NCI-H1048 (cell line): ENCODE measurements at places on chromosomes 2 and 18.

DNA sequence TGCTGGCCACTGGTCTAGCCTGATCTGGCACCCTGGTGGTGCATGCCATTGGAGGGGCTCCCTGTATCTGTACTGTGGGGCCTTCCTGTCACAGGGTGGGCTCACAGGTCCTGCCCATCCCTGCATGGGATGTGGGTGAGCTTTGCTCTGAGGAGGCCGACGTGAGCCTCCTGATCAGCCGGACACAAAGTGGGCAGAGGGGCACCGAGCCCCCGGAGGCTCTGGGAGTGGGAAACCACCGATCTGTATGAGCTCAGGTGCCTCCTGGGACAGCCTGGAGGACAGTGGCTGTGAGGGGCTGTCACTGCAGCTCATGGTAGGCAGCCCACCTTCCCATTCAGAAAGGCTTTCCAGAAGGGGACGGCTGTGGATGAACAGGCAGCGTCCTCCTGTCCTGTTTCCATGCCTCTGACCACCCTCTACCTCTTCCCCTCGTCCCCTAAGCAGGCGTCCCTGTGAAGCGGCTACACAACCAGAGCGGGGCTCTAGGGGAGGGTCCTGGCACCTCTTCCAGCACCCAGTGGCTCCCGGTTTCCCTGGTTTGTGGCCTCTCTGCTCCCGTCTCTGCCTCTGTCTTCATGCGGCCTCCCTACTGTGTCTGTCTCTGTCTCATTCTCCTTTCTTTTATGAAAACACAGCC is 112.5 kb upstream of the OTOS start:
- DNase-seq, result no peak

- no peak for DNase-seq
These were observed 326.2 kb upstream of the LRATD1 start for GRCh38 chr2:14306268-14306861.

- no peak for DNase-seq
These were observed 108.6 kb upstream of the REV1 start for GRCh38 chr2:99598441-99598840.

GRCh38 chr2:60957643-60958042 is 59.9 kb upstream of the PEX13 start:
- DNase-seq, result no peak

GRCh38 chr2:184599054-184599871 is 934 bp downstream of the ZNF804A start:
- no peak for DNase-seq

DNA sequence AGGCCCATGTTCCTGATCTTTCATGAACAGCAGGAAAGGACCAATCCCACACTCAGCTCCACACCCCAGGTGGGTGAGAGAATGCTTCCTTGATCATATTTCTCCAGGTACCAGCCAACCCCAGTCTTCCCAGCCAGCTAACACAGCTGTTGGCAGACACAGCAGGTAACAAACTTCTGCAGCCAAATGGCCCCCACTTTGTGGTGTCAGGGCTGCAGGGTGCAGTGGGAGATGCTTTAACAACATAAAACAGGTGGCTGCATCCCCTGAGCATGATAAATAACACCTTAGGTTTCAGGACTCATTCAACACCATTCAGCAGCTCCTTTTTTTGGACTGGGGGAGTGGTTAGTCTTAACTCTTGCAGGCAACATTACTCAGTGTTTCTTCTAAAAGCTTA is 76.7 kb upstream of the ACAA2 start:
- no peak for DNase-seq

DNA sequence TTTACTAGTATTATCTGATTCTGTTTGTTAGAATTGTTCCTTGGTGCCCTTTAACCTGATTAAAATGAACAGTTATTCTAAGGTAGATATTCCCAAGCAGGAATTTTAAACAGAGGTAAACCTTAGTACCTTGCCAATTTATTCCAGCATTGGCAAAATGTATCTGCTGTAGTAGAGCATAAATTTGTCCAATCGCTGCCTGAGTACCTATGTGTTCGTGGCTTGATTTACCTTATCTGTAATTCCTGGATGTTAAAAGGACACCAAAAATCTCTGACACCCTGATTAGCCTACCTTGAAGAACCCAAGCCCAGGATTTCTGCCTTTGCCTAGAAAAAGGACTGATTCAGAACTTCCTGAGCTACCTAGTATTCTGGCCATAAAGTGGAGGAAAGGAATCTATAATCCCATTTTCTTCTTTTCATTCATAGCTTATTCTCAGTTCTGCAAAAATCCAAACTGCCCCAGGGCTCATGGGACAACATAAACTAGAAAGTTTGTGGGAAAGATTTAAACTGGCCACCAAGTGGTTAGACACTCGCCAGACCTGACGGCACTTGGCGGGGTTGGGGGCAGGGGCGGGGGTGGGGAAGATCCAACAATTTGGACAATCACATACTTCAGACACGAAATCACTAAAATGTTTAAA is 16.2 kb upstream of the ZCCHC2 start:
- no peak for DNase-seq

- DNase-seq, result no peak
These were observed 47.8 kb downstream of the NCK2 start for GRCh38 chr2:105792561-105792960.

GRCh38 chr2:218985325-218986091 is 524 bp upstream of the FEV start:
- DNase-seq, result no peak

DNA sequence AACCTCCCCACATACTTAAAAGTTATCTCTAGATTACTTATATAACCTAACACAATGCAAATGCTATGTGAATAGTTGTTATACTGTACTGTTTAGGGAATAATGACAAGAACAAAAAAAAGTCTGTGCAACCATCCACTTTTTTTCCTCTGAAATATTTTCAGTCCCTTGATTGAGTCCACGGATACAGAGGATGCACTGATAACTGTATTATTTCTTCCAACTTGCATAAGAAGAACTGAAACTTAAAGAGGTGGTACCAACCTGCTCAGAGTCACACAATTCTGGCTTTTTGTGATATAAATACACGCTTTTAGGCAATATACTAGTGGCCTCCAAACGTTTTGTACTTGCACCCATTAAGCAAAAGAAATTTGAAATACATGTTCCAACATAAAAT is 1.4 kb downstream of the SMC6 start:
- no peak for DNase-seq

DNA sequence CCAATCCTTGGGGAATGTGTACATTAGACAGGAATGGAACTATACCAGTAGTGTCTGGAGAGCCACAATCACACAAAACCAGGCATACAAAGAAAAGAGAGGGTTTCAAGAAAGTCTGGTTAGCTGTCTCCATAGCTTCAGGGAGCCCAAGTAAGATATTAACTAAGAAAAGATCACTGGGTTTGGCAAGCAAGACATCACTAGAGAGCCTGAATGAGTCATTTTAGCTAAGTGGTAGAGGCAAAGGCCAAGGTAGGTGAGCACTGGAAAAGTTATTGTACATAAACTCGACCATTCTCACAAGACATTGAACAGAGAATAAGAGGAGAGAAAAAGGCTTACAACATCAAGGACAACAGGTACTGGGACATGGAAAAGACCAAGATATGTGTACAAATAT is 143.8 kb upstream of the ARL4C start:
- DNase-seq, result no peak

DNA sequence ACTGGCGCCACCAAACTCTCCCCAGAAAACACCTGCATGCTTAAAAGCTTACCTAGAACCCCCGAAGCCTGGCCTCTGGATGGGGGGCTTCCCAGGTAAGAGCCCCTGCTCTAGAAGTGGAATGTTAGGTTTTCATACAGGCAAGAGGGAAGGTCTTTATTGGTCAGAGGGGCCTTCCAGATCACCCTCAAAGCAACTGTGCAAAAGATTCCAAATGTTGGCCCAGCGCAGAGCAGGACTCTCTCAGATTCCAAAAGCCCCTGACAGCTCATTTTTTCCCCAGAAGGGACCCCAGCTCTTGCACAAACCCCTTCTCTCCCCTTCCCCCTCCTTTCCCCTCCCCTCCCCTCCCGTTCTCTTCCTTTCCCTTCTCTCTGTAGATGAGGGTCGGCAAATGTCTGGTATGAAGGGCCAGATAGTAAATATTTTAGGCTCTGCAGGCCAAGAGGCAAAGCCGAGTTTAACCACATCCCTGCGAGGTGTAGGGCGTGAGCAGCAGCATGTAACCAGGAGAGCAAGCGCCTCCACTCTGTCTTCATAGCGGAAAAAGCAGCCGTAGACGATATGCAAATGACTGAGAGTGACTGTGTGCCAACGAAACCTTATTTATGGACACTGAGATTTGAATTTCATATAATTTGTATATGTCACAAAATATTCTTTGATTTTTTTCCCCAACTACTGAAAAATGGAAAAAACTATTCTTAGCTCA is 116.9 kb downstream of the SMAD7 start:
- no peak for DNase-seq

- DNase-seq, result no peak
These were observed 86.0 kb downstream of the RHOB start for GRCh38 chr2:20532634-20533437.

GRCh38 chr2:208466920-208467298 is 60.3 kb downstream of the PTH2R start:
- no peak for DNase-seq

GRCh38 chr2:170696948-170697347 is 18.2 kb upstream of the SP5 start:
- no peak for DNase-seq

DNA sequence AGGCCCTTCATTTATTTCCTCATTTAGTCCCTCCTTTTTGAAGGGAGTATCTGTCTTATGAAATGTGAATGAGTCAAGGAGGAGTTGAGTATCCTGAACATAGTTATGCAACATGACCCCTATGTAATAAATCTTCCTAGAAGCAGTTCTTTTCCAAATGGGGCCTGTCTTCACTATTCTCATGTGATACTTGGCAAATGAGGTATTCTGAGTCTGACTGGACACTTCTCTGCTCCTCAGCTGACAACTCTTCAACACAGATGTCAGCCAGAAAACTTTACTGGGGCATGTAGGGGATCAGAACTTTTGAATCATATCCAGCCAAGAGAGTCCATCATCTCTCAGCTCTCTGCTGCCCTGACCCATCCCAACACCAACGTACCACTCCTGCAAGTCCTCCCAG is 291.6 kb downstream of the ZNF385B start:
- DNase-seq, result no peak

DNA sequence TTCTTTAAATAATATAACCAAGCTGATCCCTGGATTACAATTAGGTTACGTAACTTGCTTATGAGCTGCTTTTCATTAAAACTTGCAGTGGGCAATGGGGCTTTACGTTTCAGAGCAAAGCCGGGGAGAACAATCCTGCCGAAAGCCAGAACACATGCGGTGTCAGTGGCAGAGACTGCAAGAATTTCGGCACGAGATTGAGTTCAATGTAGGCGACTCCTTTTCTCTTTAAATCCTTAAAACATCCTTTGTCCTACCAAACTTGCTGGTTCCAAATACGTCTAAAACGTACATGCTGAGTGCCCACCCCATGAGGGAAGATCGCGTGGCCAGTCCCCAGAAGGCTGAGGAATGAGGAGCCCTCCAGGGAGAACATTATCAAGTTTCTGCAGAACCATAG is 36.8 kb upstream of the NCOA1 start:
- no peak for DNase-seq

- DNase-seq, result no peak
These were observed 101.3 kb downstream of the SATB2 start for GRCh38 chr2:199356412-199356811.

DNA sequence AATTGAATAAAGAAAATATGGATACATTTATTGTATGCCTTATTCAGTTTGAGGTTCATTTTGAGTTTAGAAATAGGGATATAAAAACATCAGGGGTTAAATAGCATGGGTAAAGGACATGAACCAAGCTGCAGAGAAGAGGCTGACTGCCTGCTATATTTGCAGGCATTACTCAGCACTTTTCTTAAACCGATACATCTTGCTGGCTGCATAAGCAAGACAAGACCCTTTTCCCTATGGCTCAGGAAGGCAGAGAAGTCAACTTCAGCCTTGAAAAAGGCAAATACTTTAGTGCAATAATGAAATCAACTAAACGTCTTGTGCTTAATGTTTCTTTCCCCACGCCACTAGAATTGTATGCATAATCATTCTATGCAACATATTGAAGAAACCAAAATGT is 36.4 kb downstream of the SCN1A start:
- no peak for DNase-seq

GRCh38 chr2:160091381-160091780 is 29.0 kb upstream of the PLA2R1 start:
- DNase-seq, result no peak

GRCh38 chr18:75422341-75422910 is 5.1 kb downstream of the SMIM21 start:
- DNase-seq, result no peak

DNA sequence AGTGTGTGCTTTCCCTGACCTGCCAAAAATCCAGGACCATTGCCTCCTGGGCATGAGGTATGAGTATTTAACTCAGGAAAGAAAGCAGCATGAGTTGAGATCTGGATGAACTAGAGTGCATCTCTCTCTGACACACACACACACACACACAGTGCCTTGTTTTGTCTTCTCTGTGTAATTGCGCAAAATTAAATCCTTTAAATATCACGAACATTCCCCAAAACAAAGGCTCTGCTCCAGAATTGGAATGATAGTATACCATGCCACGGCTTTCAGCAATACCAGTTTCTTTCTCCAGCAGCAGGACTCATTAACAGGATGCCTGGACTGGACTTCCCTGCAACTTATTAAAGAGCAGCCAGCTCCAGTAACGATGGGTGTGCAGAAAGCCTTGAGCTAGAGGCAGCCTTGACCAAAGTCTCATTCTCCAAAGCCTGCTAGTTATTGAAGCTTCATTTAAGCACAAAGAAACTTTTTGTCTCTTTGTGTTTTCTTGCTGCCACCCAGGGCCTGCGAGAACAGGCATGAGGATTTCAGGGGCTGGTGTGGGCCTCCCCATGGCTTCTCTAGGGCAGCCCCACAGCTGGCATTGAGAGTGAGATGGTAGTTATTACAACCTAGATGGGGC is 101.7 kb downstream of the NRP2 start:
- no peak for DNase-seq

DNA sequence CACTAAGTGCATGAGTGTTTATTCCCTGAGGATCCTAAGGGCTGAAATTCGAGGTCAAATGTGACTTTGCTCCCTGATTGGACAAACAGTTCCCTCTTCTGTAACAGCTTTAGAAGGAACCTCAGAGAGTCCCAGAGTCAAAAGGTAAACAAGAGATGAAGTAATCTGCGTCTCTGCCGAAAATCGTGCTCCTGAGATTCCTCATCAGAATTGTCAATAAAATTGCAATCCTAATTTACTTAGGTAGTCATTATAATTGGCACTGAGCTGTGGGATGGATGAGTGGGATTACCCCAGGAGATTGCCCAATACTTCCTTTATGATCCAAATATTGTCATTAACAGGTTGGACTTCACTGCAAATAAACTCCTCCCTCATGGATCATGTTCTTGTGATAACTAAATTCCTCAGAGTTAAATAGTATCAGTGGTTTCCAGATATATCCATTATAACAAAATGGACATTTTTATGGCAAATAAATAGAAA is 907 bp upstream of the SUCLG1 start:
- no peak for DNase-seq
